Dermis blood vessel endothelial cell (primary cell): ENCODE measurements at places on chromosomes 12 and 14.
A peak's percentile ranks its signal among the peaks of the same experiment; 100 is the strongest.

GRCh38 chr14:58769011-58769643 lies 131.4 kb downstream of the DACT1 start:
- DNase-seq: no peak

DNA sequence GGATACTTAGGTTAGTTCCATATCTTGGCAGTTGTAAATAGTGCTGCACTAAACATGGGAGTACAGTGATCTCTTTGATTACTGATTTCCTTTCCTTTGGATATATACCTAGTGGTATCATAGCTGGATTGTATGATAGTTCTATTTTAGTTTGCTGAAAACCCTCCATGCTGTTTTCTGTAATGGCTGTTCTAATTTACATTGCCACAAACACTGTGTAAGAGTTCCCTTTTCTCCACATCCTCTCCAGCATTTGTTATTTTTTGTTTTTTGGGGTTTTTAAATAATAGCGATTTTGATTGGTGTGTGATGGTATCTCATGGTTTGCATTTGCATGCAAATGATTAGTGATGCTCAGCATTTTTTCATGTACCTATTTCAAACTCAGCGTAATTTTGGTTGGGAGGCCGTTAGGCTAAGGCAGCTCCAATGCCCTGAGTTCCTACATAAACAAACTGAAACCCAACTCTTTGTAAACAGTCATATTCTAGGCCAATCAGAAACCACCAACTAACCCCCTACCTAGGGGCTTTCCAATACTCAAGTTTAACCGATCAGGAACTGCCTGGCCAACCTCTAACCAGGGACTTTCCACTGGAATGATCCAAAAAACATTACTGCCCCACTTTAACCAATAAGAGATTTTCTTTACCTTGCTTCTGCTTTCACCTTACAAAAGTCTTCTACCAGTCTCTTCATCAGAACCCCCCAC lies 171.6 kb downstream of the FBXL14 start:
- no peak for DNase-seq

GRCh38 chr12:57894399-57895292 lies 46.7 kb upstream of the ATP23 start:
- DNase-seq: no peak

DNA sequence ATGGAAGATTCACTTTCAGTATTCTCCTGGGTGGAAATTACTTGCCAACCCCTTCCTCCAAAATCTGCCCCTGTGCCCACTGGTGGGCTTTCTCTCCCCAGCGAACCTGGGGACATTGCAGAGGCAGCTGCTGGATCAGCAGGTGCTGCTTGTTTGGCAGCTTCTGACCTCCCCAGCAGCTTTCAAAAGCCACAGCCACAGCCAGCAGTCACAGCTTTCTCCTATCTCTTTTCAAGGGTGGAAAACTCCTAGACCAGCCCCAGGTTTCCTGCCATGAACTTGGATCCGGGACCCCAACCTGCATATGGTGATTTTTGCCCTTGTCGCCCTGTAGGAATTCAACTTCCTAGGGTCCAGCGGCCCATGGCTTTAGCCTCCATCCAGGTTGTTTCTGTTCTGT lies 330.8 kb downstream of the ADAMTS20 start:
- no peak for DNase-seq

DNA sequence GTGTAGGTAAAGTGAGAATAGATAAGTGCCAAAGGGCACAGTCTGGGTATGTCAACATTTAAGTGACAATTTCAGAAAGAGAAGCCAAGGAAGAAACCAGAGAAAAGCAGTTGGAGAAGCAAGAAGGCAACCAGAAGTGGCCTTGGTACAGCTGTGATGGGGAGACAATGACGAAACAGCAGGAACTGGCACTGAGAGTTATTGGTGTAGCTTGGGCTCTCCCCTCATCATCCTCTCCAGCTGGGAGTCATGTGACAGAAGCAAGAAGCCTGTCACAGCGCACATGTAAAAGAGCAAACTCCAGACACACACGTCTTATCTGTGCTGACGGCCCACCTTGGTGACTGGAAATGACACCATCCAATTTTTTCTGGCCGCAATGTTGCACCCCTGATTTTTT lies 203.3 kb upstream of the NUDT4 start:
- no peak for DNase-seq

GRCh38 chr12:55296469-55296868 lies at the start of gene OR6C6:
Gene OR6C6 (minus strand): TSS chr12:55296569. CDS start chr12:55295232, 1,337 bp downstream.
- no peak for DNase-seq

DNA sequence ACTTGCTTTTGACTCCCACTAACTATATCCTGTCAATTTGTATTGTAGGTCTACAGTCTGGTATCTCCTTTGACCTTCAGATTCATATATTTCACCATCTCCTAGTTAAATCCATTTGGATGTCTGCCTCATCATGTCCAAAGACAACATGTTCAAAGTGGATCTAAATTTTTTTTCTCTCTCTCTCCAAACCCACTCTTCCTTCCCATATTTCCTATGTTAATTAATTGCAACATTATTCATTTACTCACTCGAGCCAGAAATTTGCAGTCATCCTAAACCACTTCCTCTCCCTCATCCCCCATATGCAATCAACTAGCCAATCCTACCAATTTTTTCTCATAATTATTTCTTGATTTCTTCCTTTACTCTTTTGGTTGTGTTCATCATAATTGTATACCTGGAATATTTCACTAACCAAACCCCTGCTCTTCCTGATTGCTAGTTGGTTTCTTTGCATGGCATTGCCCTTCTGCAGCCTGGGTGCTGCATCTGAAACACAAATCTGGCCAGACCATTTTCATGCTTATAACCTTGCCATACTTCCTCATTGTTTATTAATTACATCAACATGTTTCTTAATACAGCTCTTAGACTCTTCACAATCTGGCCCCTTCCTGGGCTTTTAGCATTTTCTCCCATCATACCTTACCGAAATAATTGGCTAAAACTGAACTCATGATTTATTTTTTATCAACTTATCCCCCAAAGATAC lies 442.2 kb downstream of the ADAMTS20 start:
- DNase-seq: no peak

DNA sequence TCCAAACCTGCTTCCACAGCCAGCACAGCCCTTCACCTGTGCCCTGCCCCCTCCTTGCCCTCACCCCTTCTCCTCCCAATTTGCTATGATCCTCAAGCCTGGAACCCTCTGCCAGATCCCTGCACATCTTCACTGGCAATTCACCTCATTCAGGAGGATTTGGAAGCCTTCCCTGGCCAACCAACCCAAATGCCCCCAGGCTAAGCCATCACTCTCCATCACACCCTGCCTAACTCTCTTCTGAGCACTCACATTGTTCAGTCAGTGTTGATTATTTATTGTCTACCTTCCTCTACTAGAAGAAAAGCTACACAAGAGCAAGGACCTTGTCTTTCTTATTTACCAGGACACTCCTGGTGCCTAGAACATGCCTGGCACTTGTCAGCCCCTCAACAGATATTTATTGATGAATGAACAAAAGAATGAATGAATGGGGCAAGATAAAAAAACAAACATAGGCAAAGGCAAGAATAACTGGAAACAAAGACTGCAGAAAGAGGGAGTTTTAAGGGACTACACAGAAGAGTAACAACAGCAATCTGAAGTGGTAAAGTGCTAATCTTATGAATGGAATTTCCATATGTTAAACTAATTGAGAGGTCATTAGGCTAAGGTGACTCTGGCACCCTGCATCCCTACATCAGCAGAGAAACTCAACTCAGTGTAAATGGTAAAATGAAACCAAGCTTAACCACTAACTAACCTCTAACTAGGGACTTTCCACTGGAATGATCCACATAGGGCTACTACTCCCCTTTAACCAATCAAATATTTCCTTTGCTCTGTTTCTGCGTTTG lies 33.4 kb downstream of the TMTC1 start:
- DNase-seq: no peak

DNA sequence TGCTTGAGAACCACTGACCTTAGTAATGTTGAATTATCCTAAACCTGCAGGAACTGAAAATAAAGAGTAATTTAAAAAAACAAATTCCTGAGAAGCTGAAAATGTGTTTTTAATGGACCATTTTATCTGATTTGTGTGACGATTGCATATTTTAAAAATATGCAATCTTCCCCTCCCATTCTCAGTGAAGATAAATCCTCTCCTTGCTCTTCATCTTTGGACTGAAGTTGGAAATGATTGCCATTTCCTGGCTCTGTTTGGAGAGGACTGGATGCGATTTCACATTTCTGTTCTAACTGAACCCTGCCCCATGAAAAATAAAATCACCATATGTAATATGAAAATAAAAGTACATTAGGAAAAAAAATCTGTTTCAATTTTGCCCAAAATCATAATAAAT lies 216.3 kb downstream of the SLC6A15 start:
- DNase-seq: no peak

DNA sequence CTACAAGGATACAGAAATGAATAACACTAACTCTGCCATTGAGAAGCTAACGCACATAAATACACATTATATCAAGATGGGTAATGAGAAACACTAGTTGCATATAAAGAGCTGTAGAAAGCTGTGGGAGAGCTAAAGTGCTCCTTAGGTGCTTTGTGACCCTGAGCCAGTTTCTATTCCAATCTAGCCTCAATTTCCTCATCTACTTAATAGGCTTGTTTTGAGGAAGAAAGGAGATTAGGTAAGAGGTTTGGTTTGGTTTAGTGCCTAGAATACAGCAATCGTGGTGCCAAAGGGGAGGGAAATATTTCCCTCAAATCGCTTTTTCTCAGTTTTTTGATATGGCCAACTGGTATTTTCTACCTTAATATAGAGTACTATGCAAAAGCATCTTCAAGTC lies 994 bp downstream of the SRP54 start:
- DNase-seq: no peak

DNA sequence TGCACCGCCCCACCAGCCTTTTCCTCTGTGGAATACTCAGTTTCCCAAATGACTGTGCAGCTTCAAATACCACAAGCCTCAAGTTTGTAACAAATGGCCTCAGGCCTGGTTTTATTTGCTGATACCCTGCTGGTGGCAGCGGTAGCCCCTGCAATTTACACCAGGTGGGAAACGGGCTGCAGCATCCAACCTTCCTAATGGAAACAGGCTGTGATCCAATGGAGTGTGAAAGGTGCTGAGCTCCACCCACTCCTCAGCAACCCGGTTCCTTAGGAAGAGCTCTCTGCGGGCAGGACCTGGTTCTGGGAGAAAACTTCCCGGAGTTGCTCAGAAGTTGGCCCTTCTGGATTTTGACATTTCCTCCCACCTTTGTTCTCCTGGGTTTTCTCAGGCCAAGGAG lies 41.7 kb upstream of the LTA4H start:
- DNase-seq: no peak

- DNase-seq: no peak
These were observed 98.0 kb downstream of the GCH1 start for GRCh38 chr14:54804538-54805041.

DNA sequence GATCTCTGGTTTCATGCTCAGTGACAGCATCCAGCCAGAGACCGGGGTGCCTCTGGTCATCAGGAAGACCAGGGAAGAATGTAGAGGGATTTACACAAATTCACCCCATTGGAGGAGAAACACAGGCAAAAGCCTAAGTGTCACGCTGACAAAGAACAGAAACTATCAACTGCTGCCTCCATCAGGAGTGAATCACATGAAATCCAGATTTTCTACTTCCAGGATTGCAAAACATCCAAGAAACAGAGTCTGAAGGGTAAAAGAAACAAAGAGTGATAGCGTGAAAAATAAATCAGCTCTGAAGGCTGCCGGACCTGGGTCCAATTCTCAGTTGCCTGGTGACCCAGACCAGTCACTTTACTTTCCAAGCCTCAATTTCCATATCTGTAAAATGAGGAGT lies 136.1 kb upstream of the MAP1LC3B2 start:
- no peak for DNase-seq

DNA sequence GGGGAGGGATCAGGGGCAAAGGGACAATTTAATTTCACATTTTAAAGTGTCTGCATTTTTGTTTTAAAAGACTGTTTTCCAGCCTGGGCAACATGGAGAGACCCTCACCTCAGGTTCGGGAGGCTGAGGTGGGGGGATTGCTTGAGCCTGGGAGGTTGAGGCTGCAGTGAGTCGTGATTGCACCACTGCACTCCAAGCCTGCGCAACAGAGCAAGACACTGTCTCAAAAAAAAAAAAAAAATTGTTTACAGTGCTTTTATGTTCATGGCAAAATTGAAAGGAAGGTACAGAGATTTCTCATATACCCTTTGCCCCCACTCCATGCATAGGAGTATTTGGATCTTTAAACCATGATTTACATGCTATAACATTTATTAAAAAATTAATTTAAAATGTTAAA lies 16.4 kb upstream of the HVCN1 start:
- DNase-seq: no peak

DNA sequence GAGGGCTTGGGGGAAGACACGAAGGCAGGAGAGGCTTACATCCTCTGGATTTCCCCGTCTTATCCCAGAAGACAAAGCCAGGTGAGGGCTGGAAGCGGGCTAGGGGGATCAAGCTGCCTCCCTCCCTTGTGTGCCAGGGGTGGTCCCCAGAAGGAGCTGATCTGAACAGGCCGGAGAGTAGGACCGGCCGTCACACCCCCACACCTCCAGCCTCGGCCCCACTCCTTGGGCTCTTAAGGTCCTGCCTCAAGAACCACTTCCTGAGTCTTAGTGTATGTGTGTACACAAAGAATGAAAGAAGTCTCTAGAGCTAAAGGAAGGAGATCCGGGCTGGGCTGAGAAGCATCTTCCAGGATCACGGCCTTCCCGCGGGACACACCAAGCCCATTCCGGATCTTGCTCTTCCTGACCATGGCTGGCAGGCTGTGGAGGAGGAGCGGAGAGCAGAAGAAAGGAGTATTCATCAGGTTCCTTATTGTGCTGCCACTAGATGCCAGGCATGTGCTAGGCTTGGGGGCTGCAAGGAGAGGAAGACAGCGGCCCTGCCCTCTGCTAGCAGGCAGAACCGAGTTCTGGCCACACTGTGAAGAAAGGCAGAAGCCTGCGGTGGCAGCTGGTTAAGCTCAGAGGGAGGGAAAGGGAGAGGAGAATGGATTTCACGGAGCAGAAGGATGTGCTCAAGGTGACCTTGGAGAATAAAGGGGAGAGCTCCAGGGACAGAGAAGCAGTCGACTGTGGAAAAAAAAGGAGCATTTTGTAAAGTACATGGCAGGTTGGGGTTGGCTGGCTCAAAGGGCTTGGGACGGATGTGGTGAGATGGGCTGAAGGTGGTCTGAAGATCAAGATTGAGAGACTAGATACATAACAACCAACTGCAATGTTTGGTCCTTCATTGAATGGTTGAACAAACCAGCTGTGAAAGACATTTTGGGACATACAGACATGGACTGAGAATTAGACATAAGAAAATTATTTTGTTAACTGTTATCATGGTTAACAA lies 1.3 kb upstream of the CD63 start:
- peak; percentile 77 for DNase-seq

GRCh38 chr14:84492685-84493084 lies 1037.3 kb upstream of the FLRT2 start:
- DNase-seq: no peak

GRCh38 chr14:79569072-79569471 lies 642.2 kb downstream of the DIO2 start:
- DNase-seq: no peak

GRCh38 chr12:17334784-17335183 lies 728.8 kb upstream of the LMO3 start:
- DNase-seq: no peak

DNA sequence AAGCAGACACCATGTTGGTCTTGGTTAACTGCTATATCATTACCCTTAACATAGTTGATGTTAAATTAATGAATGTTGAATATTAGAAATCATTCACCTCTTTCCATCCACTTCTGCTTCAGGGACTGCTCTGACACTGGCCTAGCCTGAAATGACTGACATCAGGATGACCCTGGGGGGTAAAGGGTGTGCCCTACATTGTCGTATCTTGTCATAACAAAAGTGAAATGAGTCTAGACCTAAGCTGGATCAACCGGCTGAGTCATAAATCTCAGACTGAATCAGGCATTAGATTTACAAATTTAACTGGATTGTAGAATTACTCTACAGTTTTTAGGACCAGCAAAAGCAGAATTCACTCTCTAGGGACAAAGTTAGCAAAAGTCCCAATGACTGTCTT lies 35.3 kb downstream of the KICS2 start:
- DNase-seq: no peak
